ENCODE measurements at places on chromosomes 7 and 10.

GRCh38 chr10:67853512-67853911 lies 15.5 kb upstream of the DNAJC12 start:
- no peak for DNase-seq

- no peak for DNase-seq
Measured at GRCh38 chr10:4813023-4813422, 13.0 kb upstream of the AKR1E2 start.

- no peak for DNase-seq
Measured at GRCh38 chr7:4042402-4043045, 639.6 kb upstream of the FOXK1 start.

- DNase-seq: no peak
Measured at GRCh38 chr7:134041477-134041876, 85.7 kb upstream of the LRGUK start.

- DNase-seq: no peak
Measured at GRCh38 chr10:48634198-48634983, 29.5 kb upstream of the ARHGAP22 start.

DNA sequence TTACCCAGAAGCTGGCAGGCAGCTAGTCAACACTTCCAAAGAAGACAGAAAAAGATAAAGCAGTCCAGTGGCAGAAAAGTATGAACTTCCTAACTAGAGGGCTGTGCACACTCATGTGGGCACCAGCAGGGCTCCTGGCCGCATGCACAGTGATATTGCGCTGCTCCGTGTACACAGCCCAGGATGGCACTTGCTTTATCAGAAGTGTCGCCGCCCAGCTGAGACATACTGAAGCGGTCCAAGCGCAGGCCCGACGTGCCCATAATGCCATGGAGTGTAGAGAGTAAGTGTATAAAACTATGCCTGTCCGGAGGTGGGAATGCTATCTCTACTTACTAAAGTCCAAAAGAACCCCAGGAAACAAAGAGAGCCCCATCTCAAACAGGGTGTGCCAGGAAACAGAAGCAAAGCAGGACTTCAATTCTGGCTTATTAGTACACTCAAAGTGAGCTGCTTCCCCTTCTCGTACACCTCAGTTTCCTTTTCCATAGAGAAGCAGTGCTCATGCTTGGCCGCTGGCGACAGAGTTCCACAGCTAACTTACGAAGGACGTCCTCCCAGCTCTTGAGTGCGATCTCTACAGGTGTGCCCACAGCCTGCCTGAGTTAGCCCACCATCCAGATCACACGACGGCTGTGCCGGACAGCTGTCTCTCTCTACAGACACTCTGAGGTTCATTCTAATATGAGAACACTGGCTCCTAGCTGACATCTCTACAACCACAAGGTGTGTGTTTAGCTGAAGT lies 234.3 kb downstream of the COBL start:
- DNase-seq: no peak

DNA sequence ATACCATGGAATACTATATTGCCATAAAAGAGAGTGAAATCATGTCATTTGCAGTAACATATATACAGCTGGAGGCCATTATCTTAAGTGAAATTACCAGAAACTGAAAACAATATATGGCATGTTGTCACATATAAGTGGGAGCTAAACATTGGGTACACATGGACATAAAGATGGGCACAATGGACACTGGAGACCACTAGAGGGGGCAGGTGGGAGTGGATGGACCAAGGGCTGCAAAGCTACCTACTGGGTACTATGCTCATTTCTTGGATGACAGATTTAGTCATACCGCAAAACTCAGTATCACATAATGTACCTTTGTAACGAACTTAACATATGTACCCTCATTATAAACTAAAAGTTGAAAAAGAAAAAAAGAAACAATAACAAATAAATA lies 1167.6 kb downstream of the NXPH1 start:
- no peak for DNase-seq

GRCh38 chr10:66538908-66539307 lies 386.9 kb upstream of the LRRTM3 start:
- no peak for DNase-seq

DNA sequence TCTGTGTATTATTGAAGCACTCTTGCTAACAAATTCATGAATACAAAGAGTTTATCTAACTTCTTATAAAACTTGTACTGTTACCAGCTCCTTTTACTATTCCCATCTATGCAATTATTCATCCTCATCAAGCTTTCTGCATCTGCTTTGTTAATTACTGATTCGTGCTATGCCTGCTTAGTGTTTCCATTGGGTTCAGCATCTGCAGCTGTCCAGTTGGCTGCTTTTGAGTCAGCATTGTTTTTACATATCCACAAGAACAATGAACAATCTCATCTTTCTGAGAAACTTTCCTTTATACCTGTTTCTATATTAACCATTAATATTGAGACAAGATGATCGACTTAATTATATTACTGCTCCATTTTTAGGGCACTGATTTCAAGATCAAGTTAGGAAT lies 19.6 kb upstream of the ANLN start:
- DNase-seq: no peak

DNA sequence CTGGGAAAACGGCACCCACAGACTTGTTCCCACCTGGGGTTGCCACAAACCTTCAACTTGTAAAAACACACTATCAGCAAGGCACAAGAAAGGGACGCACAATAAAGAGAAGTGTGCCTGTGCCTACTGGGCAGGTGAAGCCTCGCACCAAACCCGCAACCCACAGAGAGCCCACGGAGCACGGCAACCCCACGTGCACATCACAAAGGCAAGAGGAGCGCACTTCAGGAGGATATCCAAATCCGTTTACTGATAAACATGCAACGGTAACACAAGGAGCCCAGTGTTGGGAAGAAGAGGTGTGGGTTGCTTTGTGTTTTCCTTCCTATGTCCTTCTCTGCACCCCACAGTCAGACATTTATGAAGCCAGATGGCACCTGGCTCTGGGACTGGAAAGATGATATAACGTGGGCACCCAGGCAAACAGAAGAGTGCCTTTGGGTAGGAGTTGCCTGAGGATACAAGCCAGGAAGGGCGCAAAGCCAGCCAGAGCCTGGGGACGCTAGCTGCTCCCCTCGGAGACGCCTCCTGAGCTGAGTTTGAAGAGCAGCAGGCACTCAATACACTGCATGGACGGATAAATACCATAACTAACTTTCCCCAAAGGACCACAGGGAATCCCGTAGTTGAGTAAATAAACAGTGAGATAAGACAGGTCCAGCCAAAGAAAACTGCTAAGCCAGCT lies 41.6 kb downstream of the TCERG1L start:
- DNase-seq: no peak

- no peak for DNase-seq
Measured at GRCh38 chr10:91080776-91081175, 139.7 kb upstream of the PCGF5 start.

- no peak for DNase-seq
Measured at GRCh38 chr7:143258831-143259230, 4.4 kb upstream of the GSTK1 start.

- no peak for DNase-seq
Measured at GRCh38 chr7:137613006-137613525, 233.7 kb downstream of the DGKI start.

Data from NCI-H2029 (cell line).